ENCODE measurements at places on chromosomes 11 and 22.

DNA sequence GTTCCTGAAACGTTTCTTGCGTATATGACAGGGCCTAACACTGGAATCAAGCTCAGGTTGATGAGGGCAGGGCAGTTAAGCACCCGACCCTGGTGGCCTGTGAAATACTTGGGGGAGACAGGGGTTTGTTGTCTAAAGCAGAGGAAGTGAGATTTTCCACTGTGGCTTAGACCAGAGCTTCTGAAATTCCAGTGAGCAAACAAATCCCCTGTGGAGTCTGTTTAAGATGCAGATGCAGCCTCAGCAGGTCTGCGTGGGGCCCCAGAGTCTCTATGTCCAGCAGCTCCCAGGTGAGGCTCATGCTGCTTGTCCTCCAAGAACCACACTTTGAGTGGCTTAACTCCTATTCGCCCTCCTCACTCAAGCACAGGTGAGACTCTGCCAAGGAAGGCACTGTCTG is 39.1 kb upstream of the PRAME start:
- DNase-seq: no peak

DNA sequence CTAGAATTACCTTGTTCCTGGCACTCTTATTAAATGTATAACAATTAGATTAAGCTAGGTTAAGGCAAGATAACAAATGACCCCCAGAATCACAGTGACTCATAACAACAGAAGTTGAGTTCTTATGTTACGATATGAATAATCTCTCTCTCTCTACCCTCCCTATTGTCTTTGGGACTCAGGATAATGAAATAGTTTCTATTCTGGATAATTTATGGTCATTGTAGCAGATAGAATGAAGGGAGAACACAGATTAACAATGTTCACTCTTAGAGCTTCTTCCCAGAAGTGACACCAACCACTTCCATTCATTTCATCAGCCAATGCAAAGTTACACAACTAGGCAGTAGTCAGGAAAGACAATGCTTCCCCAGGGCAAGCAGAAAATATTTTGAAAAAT is 334.5 kb downstream of the C11orf87 start:
- DNase-seq: no peak

GRCh38 chr11:27820249-27820648 is 120.0 kb upstream of the BDNF start:
- no peak for DNase-seq

- DNase-seq: no peak
Measured at GRCh38 chr11:87597725-87598124, 560.0 kb downstream of the TMEM135 start.

GRCh38 chr11:12070446-12071267 is 39.7 kb upstream of the MICAL2 start:
- no peak for DNase-seq

DNA sequence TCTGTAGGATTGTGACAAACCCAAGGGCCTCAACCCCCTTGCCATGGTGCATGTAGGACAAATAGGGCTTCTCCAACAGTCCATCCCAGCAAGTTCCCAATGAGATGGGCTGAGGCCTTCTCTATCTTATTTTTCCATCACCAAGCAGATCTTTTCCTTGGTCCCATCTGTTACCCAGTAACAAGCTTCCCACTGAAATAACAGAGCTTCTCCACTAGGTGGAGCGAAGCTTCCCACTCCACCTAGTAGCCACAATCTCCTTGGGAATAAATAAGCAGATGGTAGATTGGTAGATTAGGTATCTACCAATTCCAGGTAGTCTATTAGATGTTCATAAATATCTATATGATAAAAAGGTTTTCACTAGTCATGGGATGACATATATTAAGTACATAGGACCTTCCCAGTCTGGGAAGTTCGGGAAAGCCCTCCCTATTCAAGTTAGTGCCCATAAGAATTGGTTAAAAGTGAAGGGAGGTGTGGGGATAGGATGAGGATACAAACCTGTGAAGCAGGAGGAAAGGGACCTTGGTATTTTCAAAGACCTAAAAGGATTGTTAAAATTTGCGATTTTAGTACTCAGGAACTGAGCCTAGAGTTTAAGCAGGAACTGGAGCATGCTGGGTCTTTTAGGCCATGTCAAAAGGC is 5.9 kb upstream of the OR52L1 start:
- no peak for DNase-seq

GRCh38 chr22:21641417-21641788 is 699 bp upstream of the SDF2L1 start:
- DNase-seq: no peak

GRCh38 chr11:129657866-129658525 is 157.7 kb upstream of the TMEM45B start:
- no peak for DNase-seq

GRCh38 chr11:91837411-91838330 is 386.9 kb upstream of the FAT3 start:
- DNase-seq: no peak

GRCh38 chr11:72578991-72579815 is 95.0 kb downstream of the PDE2A start:
- no peak for DNase-seq

DNA sequence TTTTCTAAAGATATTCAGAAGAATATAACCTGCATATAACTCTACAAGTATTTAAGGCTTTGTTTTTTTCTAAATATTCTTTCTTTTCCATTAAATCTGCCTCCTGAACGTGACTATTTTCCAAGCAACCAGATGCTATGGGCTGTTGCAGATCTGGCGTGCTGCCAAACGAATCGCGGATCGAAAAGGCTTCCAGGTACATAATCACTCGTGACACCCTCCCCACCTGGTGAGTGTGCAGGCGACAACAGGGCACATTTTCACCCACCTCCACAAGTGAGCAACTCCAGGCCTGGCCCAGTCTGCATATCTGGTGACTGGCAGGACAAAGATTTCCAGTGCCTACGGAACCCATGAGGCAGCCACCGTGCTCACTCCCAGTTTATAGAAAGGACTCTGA is 660.1 kb downstream of the OPCML start:
- DNase-seq: no peak

- no peak for DNase-seq
Measured at GRCh38 chr22:23743303-23743705, 7.6 kb downstream of the ZNF70 start.

- no peak for DNase-seq
Measured at GRCh38 chr11:2325719-2326118, 23.9 kb downstream of the TSPAN32 start.

DNA sequence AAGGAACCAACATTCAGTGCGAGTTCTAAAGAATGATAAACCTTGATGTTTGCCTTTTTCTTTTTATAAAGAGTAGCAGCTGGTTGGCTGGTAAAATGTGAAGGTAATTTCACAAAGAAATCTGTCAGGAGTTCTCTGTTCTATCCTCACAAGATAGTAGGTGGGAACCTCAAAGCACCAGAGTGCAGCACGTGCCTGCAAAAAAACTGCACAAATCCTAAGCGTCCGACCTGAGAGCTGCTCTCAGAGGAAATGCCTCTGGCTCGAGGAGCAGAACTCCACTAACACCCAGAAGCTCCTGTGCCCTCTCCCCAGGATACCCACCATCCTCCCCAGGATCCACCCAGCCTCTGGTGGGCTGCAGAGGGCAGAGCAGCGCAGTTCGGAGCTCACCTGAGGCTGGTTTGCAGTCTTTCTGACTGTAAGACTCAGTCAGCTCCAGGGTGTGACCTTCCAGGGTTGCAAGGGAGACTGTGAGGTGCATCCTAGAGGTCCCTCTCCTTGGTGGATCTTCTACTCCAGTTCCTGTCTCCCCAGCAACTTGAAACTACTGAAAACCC is 23.5 kb downstream of the PRDM10 start:
- no peak for DNase-seq

DNA sequence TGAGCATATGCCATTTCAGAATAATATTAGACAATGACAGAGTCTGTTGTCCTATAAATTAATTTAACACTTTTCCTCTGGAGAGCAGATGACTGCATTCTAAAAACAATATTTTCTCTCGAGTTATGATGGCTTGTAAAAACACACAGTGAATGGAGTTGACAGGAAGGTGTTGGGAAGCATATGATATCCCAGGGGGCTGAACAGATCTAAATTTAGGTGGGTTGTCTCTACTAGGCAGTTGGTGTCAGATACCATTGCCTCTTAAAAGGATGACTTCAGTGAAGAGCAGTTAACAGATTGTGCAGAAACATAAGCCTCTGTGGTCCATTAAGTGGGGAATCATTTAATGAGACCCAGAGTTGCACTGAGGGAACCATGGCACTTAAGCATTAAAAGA is 30.7 kb downstream of the SVIP start:
- no peak for DNase-seq

DNA sequence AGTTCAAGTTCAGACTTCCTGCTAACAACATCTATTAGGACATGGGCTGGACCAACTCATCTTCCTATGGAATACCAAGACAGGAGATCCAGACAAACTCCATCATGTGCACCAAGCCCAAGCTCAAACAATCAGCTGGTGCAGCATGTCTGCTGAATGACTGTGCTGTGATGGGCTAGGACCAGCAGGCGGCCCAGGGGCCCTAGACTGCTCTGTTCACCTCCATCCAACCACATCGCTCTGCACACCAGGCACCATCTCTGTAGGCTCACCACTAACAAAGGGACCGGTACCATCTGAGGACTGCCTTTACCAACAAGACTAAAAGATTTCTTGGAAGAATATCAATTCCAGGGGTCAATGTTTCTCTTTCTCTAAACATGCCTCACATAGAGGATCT is 10.3 kb downstream of the BRD1 start:
- DNase-seq: no peak

- DNase-seq: no peak
Measured at GRCh38 chr11:86524620-86525352, 147.6 kb downstream of the ME3 start.

DNA sequence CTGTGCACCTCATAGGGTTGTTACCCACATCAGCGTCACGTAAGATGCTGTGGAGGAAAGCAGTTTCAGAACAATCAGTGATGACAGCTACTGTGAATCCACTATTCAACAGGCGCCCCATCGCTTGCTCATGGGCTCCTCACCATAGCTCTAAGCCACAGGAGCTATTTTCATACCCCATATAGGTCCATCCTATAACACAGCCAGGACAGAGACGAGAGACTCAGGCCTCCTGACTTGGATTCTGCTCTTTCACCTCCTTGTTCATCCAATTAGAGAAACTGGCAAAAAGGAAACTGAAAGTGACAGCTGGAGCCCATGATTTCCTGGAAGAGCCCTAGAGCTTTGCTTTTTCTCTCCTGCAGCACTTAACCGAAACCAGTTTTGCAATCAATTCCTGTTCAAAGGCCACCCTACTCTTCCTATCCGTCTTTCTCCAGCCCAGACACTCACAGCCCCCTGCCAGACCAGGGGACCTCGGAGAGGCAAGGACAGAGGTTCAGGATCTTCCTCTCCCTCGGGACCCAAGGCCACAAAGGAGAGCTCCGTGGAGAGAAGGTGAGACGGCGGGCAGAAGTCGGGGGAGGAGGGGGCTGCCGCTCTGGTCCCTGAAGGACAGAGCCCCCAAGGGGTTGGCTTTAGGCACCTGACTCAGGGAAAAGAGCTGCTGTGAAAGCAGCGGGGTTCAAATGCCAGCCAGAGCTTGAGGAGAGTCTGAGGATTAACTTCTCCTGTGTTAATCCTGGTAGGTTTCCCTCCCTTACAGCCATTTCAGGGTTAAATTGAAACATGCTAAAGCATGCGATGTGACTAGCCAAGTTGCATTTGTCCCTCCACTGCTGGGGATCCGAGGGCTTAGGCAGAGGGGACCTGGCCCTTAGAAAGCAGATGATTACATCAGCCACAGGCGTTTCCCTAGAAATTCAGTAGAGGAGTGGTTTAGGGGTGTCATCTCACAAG is at the start of gene APOL6:
TSS of gene APOL6 (plus strand) at position 381 of the 960 bp plus-strand sequence. CDS start 7,980 bp downstream, outside the sequence.
- DNase-seq: no peak

GRCh38 chr11:64582885-64583284 is 8.1 kb upstream of the SLC22A12 start:
- DNase-seq: no peak

DNA sequence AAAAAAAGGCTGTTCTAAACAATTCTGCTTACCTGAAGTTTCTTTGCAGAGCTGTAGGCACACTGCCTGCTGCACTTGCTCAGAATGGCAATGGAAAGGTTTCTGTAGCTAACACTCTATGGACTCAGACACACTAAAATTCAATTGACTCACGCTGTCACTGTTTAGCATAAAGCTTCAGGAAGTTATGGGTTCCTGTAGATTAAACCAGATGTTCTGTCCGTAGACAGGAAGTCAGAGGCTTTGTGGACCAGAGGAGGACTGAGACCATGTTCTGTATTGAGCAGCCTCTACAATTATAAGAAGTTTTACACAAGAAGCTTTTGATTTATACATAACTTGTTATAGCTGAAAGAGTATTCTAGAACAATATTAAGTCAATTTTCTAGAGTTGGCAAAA is 70.4 kb downstream of the GLYATL1 start:
- no peak for DNase-seq

- no peak for DNase-seq
Measured at GRCh38 chr11:16081382-16082094, 274.8 kb downstream of the SOX6 start.

DNA sequence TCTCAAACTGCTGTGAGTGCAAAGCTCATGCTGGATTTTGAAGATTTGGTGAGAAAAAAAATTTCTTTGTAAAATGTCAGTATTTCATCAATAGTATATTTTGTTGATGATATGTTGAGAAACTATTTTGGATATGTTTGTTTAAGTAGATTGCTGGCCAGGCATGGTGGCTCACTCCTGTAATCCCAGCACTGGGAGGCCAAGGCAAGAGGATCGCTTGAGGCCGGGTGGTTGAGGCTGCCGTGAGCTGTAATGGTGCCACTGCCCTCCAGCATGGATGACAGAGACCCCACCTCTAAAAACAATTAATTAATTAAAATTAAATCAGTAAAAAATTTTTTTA is 6.9 kb upstream of the IFITM3 start:
- DNase-seq: no peak

DNA sequence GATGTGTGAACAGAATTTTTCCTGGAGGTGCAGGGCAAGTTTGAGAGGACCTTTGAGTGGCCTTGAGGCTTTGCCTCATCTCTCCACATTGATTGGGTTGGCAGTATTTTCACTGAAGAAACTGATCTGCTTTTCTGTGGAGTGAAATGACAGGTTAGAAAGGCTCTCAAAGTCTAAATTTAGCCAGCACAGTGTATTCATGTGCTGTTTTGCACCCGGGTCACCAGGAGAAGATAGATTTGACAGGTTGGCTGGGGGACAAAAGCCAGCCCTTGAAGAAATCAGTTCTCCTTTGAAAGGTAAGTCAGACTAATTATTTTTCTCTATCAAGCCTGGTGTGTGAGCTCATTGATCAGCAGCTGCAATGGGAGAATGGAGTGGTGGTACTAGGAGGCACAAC is 152.9 kb downstream of the DBX1 start:
- DNase-seq: no peak

DNA sequence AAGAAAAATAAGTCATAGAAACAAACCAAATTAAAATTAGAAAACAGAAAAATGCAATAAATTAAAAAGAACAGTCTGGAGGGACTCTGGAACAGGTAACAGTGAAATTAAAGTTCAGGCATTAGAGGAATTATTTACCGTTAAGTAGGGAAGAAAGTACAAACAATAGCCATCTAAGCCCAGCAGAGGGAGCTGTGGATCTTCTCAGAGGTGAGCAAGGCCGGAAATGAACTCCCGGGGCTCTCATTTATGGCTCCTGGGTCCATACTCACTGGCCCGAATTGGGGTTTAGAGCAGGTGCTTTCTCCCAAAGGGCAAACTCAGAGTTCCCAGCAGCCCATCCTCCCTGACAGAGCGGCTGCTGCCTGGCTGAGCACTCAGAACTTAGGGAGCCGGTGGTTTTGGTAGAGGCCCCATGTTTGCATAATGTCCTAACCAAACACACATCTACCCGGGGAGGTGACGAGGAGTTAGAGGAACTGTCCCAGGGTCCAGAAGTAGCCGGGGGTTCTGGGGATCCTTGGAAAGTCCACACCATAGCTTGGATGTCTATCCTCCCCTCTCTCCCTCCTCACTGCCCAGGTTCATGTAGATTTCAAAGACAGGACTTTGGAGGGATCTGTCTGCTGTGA is 87.8 kb upstream of the VPREB1 start:
- no peak for DNase-seq

- DNase-seq: no peak
Measured at GRCh38 chr11:116384876-116385275, 387.9 kb downstream of the BUD13 start.
